NCI-H446 treated with DMSO at 0.1 percent for 48 hours (cell line): ENCODE measurements at places on chromosomes 12 and 14.

GRCh38 chr12:3427956-3428355, 63.0 kb upstream of the PRMT8 start:
- no peak for DNase-seq

- no peak for DNase-seq
These were observed 10.5 kb downstream of the CELA1 start for GRCh38 chr12:51335931-51336330.

GRCh38 chr12:41552588-41552987, 364.5 kb downstream of the PDZRN4 start:
- DNase-seq, result no peak

DNA sequence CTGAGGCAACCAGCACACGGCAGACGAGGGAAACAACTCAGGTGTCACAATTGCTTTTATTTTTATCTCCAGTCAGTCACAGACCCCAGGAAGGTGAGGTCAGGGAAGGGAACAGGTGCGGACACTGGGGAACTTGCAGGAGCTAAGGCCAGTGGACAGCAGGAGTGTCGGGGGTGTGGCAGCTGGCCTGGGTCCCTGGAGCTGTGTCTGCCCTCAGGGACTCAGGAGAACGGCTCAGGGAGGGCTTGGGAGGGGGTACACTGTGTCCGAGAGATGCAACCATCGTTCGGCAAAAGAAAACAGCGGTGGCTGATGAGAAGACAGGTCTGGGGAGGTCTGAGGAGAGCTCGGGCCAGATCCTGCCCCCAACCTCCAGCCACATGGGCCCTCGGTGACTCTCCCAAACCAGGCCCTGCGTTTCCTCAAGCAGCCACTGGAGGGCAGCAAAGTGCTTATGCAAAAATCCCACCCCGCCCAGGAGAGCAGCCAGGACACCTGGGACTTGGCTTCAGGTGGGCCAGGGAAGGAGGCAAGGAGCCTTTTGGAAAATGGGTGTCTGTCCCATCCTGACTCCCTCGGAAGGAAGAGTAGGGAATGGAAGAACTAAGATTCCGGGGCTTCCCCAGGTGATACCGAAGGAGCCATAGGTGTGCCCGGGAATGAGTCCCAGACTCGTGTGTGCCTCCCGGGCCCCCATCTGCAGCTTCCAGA, 24.1 kb upstream of the BCDIN3D start:
- DNase-seq, result peak; percentile 1

DNA sequence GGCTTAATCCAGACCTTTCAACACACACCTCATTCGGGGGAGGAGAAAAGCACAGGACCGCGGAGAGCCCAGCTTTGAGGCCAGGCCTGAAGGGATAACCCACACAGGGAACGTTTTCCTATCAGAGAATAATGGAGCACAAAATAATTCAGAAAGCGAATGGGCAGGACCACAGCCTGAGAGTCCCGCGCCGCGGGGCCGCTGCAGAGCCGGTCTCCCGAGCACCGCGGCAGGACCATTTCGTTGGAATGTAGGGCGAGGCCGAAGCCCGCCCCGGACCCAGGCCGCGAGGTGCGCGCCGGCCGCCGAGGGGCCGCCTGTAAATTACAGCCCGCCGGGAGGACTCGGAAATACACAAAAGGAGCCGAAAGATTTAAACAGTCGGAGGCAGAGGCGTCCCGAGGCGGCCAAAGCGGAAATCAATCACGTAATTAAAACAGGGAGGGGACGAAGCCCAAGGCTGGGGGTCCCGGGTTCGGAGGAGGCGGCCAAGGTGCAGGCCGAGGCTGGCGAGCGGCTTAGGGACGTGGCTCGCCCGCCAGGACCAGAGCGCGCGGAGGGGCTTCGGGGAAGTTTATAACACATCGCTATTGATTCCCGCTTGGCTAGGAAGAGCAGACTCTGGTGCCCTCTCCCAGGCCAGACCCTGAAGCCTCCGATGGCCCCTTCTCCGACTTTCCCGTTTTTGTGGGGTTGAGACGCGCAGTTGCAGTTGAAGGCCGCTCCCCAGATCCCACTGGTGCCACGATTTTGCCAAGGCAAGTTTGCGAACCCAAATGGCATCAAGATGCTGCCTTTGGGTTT, 6.3 kb upstream of the HOXC4 start:
- no peak for DNase-seq

DNA sequence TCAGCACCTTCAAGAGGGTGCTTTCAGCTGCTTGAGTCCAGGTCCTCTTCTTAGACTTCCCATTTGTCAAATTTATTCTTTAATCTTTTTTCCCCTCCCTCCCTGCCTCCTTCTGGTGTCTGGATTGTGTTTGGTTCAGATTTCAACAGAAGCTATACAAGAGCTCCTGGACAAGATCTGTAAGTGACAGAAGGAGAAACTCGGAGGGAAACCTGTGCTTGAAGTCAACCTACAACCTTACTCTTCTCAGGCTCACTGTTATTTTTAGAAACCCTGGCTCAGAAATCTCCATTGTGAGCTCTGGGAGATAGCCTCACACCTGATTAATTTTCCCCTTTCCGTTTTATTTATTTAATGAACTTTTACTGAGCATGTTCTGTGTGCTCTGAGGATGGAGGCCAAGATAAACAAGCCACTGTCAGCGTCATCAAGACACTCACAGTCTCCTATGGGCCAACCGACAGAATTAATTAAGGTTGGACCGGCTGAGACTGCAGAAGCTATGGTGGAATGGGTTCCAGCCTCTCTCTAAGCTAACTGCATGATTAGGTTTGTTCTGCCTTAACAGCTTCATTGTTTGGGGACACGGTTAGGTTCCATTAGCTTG, 13.5 kb downstream of the PDE1B start:
- no peak for DNase-seq

DNA sequence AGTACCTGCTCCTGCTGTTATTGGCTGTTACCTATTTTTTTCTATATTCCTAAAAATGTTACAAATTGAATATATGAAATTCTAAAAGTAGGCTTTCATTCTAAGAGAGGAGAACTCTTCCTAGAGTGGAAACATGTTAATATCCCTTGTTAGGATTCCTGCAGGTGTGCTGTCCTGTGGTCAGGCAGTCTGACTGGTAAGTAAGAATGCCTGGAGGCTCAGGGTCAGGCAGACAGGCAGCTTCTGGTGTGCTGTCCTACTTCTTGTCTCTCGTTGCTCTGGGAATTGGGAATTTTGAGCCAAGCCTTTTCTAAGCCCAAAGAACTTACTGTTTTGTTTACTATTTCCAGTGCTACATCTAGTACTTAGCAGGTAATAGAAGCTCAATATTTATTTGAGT, 10.3 kb downstream of the PPHLN1 start:
- DNase-seq, result no peak

DNA sequence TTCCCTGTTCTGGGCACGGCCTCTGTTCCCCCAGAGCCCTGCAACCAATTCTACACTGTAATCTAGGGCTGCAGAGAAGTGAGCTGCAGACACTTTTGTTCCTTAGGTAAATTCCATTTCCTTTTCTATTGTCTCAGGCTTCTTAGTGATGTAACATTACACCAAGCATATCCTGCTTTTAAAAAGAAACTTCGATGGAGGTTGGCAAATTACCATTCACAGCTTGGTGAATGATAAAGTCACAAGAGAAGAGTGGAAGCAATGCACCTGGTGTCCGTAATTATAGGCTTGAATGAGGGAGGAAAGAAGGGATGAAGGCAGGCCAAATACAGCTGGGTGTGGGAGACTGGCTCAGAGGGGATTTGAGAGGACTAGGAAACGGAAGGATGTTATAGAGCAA, 68.6 kb downstream of the PPM1A start:
- DNase-seq, result no peak

- no peak for DNase-seq
These were observed 39.6 kb upstream of the LIN7A start for GRCh38 chr12:80977346-80977745.

DNA sequence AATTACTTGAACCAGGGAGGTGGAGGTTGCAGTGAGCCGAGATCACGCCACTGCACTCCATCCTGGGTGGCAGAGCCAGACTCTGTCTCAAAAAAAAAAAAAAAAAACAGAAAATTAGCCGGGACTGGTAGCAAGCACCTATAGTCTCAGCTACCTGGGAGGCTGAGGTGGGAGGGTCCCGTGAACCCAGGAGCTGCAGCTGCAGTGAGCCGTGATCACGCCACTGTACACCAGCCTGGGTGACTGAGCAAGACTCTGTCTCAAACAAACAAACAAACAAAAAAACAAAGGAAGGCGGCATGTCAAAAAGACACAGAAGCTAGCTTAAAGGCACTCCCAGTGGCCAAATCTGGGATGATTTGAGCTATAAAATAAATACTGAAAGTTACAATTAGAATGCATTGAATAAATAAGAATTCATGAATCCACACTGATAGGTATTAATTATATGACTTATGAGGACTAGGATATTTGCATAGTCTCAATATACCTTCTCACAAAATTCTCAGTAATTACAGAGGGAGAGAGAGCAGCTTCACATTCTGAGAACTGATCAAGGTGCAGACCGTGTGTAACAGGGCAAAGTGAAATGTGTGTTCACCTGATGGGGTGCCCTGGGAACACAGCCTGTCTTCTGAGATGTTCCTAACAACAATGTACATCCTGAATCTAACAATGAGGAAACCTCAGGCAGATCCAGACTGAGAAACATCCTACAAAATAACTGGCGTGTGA, 42.7 kb upstream of the GPR132 start:
- no peak for DNase-seq

- DNase-seq, result no peak
These were observed 717.8 kb upstream of the TBX3 start for GRCh38 chr12:115401761-115402160.

- peak; percentile 83 for DNase-seq
These were observed 49.1 kb upstream of the CAND1 start for GRCh38 chr12:67220065-67220464.

DNA sequence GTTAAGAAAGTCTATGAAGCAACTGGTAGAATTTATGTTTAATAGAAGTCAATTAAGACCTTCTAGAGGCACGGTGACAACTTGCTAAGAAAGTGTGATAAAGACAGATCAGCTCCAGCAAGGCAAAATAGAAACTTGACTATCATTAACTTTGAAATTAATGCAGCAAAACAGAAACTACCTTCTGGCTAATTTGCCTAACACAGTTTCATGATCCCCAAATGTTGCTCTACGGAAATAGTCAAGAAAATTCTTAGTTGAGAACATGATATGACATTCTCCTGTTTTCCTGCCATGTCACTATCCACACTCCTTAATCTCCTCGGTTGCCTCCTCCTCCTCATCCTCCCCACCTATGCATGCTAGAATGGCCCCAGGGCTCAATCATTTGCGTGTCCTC, 4.2 kb downstream of the DENND5B start:
- no peak for DNase-seq

- DNase-seq, result no peak
These were observed 55.7 kb downstream of the ITPK1 start for GRCh38 chr14:93059917-93060545.

DNA sequence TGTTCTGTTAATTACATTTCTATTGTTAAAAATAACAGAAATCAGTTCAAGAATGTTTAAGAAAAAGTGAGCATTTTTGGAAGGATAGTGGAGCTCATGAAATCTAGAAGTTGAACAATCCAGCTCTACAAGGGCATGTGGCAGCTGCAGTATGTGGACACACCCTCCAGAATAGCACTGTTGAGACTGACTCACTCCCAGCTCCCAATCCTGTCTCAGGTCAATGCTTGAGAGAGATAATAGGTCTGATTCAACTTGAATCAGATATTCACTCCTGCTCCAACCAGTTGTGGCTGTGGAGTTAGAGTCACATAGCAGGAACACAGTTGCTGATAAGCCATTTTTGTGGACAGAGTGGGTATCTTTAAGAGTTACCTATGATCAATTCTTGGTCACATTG, 113.0 kb upstream of the NTF3 start:
- DNase-seq, result no peak

DNA sequence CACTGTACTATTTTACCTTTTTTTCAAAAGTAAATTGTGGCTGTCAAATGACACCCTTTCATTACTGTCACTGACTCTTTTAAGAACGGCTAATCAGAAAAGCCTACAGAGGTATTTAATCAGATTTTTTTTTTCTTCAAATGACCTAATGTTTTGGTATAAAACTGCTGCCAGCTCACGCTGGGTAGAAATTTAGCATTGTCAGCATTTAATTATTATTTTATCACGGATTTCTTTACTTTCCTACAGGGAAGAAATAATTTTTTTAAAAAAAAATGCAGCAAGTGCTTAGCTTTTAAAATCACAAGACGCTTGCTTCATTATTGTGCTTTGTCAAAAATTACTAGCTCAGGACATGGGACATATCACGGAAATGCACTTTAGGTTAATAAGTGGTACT, 149.1 kb upstream of the FOXN3 start:
- no peak for DNase-seq

GRCh38 chr12:46470975-46471374, 98.4 kb upstream of the SLC38A2 start:
- no peak for DNase-seq

GRCh38 chr14:21113369-21113768, 12.5 kb downstream of the TMEM253 start:
- no peak for DNase-seq

GRCh38 chr14:57492859-57493258, 798 bp downstream of the CCDC198 start:
- DNase-seq, result no peak
